ENCODE measurements at places on chromosomes 12 and 14.

- no peak for DNase-seq
These were observed 235.0 kb upstream of the DCN start for GRCh38 chr12:91417650-91418049.

DNA sequence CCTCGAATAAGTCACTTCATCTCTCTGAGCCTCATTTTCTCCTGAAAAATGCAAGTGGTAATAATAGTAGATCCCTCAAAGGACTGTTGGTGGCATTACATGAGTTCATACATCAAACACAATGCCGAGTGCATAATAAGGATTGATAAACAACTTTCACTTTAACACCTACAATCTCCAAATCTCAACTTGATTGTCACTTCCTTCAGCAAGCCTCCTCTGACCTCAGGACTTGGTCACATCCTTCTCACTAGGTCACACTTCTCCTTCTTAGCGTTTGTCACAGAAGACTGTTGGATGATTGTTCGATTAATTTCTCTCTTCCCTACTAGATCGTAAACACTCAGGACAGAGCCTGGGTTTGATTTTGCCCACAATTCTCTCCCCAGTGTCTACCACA, 7.9 kb upstream of the PRKAB1 start:
- no peak for DNase-seq

DNA sequence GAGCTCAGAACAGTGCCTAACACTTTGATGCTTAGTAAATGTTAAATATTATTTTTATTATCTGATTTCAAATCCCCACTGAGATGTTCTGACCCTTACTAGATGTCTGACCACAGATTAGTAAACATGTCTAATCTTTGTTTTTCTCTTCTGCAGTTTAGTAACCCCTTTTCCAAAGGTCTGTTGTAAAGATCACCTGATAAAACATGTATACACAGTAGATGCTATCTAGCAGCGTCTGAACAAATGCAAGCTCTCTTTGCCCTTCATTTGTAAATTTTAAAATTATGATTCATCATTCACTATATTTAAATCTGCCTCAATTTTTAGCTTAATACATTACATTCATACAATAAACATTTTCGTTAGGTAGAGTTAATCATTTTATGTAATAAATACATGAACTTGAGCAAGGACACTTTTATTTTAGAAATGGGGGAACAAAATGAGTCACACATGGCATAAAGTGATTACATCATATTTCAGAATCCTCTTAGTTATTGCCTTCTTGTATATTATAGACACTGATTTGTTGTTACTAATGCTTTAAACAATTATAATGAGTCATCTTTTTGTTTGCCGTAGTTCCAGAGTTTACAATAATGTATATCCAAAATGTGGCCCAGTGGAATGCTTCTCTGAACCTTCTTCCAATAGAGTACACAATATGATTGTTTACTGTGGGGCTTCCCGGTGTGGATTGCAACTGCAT, 1.7 kb upstream of the OR4K5 start:
- no peak for DNase-seq

DNA sequence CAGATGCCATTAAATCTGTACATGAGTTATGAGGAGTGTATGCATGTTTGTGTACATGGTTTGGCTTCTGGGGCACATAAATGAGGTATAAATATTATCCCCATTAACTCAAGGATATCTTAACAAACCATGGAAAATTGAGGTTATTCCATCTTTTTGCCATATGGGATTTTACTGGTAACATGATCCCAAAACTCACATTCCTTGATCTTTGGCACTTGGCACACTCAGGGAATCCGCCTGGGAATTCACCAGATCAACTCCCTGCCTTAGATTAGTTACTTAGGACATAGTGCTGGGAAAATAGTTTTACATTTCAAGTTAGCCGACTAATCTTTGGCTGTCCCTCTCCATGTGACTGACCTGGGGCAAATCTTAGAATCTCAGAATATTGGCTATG, 16.9 kb downstream of the CDKN1B start:
- no peak for DNase-seq

GRCh38 chr14:32432813-32433538, 103.9 kb downstream of the AKAP6 start:
- DNase-seq = no peak

DNA sequence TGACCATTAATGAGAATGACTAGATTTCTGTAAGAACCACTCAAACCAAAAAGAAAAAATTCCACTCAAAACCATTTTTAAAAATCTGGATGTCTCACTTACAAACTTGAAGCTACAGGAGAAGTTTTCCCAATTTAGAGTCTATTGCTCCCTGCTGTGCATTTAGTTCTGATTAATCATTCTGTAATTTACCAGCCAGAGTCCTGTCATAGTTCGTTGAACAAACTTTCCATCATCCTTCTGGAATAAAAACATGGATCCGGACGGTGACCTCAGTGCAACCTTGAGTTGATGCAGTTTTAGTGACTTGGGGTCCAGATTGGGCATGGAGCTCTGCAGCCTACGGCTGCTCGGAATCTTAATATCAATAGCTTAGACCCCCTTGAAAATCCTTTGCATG, 73.4 kb downstream of the PRMT8 start:
- DNase-seq = no peak

- DNase-seq = no peak
These were observed 6.7 kb upstream of the ALDH2 start for GRCh38 chr12:111759991-111760390.

DNA sequence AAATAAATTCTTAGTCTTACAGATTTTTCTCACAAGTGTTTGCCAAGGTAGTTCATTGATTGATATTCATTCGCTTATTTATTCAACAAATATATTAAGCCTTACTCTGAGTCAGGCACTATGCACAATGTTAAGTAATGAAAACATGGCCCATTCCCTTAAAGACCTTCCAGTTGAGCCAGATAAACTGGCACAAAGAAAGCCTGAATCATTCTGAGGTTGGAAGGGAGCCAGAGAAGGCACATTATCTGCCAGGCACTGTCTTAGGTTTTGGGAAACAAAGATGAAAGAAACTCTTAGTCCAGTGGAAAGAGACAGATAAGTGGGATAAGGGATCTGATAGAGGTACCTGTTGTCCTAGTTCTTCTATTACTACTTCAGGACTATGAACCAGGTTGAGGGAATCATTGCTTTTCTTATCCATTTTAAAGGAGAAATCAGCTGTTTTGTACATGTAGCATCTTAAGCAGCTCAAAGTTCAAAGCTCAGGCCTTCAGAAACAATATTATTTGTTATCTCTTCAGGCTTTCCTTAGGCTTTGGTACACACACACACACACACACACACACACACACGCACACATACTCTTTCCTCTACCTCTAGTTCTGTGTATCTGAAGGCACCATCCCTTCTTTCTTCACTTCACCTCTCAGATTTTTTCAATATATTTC, 27.0 kb downstream of the PDE6H start:
- no peak for DNase-seq

DNA sequence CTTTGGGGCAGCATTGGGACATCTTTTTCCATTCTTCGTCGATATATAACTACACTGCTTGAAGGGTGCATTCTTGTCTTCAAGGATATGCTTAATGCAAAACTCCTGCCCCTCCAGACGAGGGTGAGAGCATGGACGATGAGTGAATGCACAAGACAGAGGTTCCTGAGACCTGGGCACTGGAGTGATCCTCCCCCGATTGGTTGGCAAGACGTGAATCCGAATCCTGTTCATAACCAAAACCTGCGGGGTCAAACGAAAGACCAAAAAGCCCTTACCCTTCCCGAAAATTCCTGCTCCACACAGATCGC, 684 bp downstream of the KANSL2 start:
- no peak for DNase-seq

- DNase-seq = peak; percentile 36
These were observed 121.7 kb downstream of the CHST11 start for GRCh38 chr12:104578453-104578852.

- no peak for DNase-seq
These were observed 262.0 kb downstream of the MED13L start for GRCh38 chr12:116015525-116015924.

GRCh38 chr14:41461380-41461779, 145.3 kb upstream of the LRFN5 start:
- no peak for DNase-seq

- peak; percentile 23 for DNase-seq
These were observed at the start of gene RASSF8 for GRCh38 chr12:25958428-25959070. RASSF8 (plus strand) TSS chr12:25958682; CDS start chr12:26055344, 96,662 bp downstream.

- DNase-seq = no peak
These were observed 60.8 kb upstream of the SLC38A4 start for GRCh38 chr12:46886541-46887041.

DNA sequence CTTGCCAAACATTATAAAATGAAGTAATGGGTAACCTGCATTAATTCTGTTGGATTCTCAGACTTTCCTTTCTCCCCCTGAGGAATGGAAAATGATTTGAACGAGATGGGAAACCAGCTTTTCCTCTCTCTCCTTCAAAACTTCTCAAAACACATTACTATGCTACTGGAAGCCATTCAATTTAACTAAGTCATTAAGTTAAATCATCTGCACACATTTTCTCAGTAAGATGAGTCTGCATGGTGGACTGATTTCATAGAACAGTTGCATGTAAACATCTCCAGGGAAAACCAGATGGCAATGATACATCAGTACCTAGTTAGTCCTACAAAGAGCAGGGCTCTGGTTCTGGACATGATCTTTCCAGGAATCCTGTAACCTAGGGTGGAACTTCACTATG, 59.9 kb downstream of the BMP4 start:
- no peak for DNase-seq

DNA sequence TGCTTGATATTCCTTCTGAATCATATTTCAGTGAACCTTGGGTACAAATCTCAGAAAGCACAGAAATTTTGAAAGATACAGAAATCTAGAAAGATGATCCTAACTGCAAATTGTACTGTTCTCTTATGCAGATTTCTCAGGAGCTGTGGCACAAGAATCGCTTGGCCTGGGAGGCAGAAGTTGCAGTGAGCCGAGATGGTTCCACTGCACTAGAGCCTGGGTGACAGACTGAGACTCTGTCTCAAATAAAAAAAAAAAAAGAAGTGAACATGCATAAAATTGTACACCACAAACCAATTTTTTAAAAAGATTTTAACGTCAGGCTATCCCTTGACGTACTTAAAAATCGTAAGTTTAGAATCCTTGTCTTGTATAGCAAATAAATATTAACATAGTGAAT, 31.3 kb downstream of the SCAF11 start:
- DNase-seq = no peak

- no peak for DNase-seq
These were observed 41.2 kb upstream of the FKBP4 start for GRCh38 chr12:2753536-2753935.

DNA sequence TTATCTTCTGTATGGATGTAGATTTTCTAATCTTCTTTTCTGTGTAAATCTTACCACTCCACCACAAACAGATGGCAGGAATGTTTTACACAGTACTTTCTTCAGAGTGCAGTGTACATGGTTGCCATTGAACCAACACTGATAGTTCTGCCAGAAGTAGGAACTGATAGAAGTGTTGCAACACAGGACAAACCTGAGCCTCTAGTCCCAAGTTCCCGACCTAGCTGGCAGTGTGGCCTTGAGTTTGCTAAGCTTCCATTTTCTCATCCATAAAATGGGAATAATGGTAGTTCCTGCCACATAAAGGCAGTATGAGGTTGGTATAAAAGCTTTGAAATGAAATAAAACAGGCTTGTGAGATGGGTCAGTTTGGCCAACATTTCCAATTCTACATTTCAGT, 50.8 kb upstream of the SAV1 start:
- DNase-seq = no peak

- DNase-seq = no peak
These were observed 17.5 kb upstream of the FAR2 start for GRCh38 chr12:29131539-29131938.

DNA sequence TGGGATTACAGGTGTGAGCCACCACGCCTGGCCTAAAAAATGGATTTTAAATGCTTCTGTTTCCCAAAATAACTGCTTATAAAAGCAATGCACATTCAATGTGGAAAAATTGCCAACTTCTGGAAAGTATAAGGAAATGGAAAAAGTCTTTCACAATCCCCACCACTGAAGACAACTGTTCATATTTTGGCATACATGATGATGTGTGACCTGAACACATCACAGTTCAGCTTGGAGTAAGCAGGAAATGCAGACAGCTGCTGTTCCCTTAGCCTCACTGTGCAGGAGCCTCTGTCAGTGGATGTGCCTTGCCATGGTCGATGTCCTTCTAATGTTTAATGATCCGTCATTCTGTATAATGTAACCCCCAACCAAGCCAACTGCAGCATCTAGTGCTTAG, 5.2 kb downstream of the MTERF2 start:
- DNase-seq = no peak

DNA sequence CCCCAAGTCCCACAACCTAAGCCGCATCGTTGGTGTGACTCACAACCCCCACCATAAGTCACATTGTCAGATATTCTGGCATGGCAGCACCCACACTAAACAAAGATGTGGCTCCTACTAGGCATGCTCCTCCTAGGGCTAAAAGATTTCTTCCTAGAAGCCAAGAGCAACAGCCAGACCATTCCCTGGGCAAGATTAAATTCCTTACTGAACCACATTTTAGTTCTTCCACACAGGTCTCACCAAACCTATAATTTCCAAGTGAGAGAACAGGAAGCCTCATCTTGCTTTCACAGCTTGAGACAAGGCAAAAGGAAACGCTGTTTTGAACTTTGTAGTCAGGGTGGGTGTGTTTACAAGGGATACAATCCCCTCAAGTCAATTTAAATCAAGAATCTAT, 632.8 kb downstream of the DIO2 start:
- no peak for DNase-seq

DNA sequence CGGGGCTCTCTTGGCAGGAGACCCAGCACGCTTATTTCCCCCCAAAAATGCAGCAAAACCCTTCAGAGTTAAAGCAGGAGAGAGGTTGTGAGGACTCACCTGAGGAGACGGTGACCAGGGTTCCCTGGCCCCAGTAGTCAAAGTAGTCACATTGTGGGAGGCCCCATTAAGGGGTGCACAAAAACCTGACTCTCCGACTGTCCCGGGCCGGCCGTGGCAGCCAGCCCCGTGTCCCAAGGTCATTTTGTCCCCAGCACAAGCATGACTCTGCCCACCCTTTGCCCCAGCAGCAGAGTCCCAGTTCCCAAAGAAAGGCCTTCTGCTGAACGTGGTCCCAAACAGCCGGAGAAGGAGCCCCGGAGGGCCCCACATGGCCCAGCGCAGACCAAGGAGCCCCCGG, 337.7 kb downstream of the TMEM121 start:
- DNase-seq = peak; percentile 4

DNA sequence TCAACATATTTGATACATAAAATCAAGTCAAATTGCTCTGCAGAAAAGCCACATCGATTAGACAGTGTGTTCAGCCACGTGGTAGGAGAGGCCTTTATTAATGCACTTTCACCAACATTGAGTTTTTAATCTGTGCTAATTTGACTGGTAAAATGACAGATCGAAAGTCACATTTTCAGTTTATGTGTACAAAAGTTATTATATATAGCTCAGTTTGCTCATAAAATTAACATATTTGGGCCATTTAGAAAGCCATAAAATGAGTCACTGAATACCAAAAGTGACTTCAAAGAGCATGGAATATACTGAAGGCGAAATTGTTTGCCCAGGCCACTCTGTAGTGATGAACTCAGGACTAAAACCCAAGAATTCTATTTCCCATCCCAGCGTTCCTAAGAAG, 26.0 kb downstream of the C12orf42 start:
- DNase-seq = no peak

- peak; percentile 40 for DNase-seq
These were observed 43.9 kb upstream of the ESR2 start for GRCh38 chr14:64337888-64338615.
